ENCODE measurements at places on chromosomes 1 and 21.

DNA sequence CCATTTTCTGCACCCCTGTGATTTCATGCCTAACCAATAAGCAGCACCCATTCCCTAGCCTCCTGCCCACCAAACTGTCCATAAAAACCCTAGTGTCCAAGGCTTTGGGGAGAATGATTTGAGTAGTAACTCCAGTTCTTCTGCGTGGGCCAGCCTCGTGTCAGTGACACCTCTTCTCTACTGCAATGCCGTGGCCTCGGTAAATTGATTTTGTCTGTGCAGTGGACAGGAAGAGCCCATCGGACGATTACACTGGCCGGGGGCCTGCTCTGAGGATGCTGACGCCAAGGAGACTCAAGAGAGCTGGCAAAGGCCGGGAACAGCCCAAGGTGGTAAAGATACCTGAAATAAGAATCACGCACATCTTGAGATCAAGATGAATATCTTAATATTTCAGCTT, 29.3 kb downstream of the RSPH1 start:
- DNase-seq, result no peak

- no peak for DNase-seq
Observed at GRCh38 chr1:156640842-156641706, 843 bp upstream of the BCAN start.

GRCh38 chr1:25904943-25905679, 1.1 kb downstream of the STMN1 start:
- DNase-seq, result peak; percentile 43

DNA sequence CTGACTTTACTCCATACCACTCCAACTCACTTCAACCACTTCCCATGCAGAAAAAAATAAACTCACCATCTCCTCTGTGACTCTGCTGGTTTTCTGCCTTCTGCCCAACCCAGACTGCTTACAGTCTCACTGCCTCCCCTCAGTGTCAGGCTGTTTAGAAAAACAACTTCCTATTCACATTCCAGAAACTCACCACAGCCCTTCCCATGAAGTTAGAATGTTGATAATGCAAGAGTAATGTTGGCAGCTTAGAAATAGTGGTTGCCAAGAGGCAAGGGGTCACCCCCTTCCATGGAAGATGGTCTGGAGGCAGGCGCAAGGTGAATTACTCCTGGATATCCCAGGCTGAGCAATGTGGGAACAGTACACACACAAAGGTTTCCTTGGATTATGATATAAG, at the start of gene SELP:
TSS of gene SELP (minus strand) at position 119 of the 400 bp plus-strand sequence. CDS start at position 69, 50 bp downstream.
- no peak for DNase-seq

GRCh38 chr1:11868331-11868980, 9.7 kb upstream of the NPPB start:
- no peak for DNase-seq

DNA sequence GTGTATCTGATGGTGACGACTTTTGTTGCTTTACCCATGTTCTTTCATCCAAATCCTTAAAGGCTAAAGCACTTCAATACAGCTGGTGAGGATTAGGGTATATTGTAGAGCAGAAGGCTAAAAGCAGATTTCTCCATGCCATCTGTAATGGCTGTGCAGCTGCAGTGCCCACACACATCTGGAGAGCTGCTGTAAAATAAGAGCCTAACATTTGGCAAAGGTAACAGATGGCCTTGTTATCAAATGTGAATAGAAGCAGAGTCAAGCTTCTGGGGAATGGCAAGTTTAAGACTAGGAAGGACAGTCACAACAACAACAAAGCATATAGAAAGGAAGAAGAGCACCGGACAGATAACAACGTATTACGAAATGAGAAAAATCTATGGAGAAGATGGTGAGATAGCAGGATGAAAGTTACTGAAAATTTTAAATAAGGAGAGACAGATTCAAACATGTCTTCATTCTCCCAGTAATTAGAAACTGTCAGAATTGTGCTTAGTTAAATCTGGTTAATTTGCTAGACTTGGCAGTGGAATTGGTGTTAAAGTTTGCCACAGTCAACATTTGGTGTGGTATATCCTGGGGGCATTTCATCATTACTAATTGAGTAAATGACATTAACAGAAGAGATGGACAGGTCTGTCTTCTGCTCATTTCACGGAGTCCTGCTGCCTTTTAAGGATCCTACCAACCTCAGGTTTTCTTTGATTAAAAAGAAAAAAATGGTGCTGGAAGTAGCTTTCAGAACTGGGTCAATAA, 1093.2 kb downstream of the ADGRL2 start:
- DNase-seq, result no peak

GRCh38 chr1:10753299-10753698, 43.1 kb downstream of the CASZ1 start:
- no peak for DNase-seq

DNA sequence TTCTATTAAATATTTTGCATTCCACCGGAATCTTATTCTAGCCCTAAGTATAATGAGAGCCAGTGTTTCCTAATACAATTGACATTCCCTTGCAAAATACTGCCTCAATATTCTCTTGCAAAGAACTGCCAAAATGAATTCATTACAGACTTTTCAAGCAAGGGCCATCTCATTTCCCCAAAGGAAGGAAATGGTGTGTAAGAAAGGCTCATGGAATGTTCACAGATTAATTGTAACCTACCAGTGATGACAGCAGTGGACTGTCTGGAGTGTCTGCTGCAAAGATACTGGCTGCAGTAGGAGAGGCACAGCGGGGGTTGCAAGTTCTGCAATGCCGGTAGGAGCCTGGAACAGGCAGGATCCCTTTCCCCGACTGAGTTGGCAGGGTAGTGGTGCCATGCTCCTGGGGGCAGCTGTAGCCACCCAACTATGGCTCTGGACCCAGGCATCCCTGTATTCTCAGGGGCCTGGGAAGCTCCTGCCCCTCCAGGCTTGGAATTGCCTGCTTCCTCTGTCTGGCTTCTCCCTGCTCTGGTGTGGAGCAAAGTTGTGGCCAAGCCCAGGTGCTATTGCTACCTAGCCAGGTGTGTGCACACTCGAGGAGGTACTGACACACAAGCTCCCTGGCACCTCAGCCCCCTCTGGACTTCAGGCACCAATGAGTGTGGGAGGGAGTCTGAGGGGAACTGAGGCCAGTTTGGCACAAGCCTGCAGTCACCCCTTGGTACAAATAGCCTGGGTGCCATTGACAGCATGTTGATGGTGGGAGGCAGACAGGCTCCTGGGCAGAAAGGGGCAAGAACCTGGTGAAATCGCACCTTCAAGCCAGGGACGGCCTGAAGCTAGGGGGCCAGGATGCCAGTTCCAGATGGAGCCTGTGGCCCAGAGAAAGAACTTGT, 1371.0 kb downstream of the KCNT2 start:
- no peak for DNase-seq

DNA sequence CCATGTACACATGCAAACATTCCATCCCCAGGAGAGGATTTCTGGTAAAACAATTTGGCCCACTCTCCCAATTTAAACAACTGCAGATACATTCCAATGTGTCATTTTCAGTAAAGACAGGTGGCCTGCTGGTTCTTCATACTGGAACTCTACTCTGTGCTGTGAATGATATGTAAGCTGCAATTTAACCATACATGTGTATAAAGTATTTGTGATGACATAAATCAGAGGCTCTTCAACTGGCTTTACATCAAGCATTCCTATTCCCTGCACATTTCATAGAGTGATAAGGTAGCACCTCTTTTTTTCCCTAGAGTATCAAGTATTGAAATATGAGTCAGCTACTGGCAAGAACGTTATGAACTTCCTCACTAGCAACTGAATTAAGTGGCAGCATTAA, 649.5 kb upstream of the ADGRL2 start:
- no peak for DNase-seq

DNA sequence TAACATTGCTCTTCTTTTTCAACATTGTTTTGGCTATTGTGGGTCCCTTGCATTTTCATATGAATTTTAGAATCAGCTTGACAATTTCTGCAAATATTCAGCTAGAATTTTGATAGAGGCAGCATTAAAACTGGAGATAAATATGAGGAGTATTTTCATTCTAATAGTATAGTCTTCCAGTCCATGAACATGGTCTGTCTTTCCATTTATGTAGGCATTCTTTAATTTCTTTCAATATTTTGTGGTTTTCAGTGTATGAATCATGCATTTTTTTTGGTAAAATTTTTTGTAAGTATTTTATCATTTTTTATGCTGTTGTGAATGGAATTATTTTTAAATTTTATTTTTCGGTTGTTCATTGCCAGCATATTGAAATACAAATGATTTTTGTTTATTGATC, 97.2 kb downstream of the DNAH14 start:
- no peak for DNase-seq

GRCh38 chr1:228039006-228039903, 32.5 kb downstream of the WNT3A start:
- DNase-seq, result no peak

DNA sequence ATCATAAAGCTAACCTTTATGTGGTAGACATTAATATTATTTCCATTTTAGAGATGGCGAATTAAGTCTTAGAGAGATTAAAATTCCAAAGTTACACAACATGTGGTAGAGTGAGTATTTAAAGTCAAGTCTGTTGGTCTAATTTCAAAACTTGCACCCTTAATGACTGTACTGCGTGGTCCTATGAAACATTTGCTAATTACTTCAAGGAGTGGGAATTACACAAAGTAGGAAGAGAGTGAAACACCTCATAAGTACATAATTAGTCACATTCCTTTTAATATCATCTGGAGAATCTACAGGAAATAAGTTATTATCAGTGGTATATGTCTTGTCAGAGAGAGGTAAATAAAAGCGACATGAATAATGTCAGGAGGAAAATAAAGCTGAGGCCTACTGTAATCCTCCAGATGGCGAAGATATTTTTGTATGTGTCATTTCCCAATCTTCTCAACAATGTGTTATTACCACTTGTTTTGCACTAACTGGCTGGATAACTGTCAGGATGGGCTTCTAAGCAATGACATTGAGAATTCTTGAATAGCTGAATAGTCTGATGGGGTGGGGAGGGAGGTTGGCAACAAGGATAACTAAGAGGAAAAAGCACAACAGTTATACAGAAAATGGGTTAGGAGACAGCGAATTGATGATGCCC, 95.5 kb downstream of the TNFSF18 start:
- no peak for DNase-seq

DNA sequence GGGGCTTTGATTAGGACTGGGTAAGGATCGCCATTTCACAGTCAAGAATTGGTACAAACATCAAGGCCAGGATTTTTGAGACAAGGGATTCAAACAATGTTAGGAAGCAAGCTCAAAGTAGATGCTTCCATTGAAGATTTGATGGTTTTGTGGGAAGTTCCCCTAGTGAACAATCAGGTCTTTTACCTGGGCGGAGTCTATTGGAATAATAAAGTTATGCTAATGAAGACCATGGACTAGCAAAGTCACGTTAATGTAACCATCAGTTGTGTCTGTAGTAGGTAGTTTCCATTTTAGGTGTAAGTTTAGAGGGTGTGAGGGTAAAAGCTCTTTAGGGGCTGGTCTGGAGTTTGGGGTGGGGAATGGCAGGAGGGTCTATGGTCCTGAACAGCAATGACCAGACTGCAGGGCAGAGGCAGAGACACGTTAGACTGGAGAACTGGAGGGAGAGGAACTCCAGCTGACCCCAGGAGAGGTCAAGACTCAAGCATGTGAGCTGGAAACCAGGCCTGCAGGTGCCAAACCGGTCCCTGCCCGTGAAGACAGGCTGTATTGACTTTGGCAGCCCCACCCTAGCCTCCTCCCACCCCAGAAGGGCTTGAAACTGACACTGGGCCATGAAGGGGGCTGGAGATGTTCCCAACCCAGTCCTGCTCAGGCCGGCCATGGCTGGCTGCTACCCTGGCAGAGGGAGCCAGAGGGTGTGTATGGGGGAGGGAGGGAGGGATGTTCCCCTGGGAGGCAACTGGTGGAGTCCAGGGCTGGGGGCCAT, 36.0 kb upstream of the GPR37L1 start:
- no peak for DNase-seq

DNA sequence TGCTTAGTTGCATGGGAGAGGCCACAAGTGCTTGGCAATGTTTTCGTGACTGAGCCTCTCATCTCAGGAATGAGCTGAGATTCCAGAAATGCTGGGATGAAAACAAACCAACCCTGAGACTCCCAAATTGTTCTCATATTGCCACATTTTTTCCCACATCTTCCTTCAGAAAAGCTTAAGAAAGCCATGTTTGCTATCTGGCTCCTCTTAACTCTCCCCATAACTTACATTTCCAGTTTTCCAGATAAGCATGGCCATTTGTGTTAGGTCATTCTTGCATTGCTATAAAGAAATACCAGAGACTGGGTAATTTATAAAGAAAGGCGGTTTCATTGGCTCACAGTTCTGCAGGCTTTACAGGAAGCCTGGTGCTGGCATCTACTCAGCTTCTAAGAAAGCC, 17.2 kb downstream of the DSCAM start:
- no peak for DNase-seq

DNA sequence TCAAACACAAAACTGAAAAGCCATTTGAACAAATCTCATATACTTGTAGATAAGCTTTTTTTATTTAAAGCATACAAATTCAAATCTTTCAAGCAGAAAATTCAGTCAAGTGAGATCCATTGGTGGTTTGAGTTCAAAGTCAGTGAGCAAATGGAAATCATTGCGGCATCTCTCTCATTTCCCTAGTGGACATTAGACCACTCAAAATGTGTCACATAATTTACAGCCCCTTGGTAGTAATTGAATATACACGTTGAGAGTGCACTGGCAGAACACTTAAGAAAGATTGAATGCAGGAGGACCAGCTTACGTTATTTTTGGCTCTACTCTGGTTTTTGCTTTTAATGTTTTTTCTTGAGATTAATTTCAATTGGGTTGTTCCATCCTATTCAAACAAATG, 633.7 kb downstream of the USP25 start:
- DNase-seq, result no peak

- DNase-seq, result no peak
Observed at GRCh38 chr1:18658831-18659230, 28.2 kb downstream of the PAX7 start.

GRCh38 chr21:29209696-29210095, 79.3 kb downstream of the MAP3K7CL start:
- no peak for DNase-seq

DNA sequence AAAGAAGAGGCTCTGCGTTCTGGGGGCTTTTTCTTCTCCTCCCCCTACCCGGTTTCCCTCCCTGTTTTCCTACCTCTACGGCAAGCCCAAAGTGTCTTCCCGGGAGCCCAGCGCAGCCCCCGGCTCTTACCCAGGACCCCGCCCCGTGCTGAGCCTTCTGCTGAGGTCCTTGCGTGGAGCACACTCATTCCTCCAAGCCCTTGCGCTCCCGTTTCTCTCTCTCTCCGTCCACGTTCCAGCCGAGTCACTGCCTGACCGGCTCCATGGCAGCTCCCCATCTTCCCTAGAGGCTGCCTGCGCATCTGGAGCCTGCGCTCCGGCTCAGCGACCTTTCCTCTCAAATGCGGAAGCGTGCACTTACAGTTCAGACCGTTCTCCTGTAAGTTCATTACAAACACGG, 24.9 kb upstream of the PDXK start:
- DNase-seq, result no peak

DNA sequence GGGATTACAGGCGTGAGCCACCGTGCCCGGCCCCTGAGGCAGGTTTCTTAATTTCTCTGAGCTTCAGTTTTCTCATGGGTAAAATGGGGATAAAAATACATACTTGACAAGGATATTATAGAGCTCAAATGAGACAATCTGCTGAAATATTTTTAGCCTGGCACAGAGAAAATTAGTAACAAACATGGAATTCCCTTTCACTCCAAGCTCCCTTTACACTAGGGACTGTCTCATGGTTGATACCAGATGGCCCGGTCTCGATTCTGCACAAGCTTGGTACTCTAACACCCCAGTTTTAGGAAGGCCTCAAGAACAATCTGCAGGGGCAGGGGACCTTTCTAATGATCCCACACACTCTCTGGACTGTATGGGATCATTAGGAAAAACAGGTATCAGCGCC, 671.7 kb downstream of the SMYD3 start:
- DNase-seq, result no peak
